Right cardiac atrium (tissue), 5 donors: ENCODE measurements at places on chromosomes 5 and 9. TPM values are rescaled to one million over a fixed set of nuclear protein-coding genes. Genes with fewer than 3 reads are reported as not detected.

Gene GAPT
- total RNA-seq = not detected

Gene ANKRD34B
- total RNA-seq = not detected

Gene ARHGEF37
- 20.6 TPM for total RNA-seq

Gene TRAF1
- total RNA-seq = 4.1 TPM

Gene MARCHF11
- 1.8 TPM for total RNA-seq

Gene CCL28
- total RNA-seq = 2.0 TPM

Gene DMGDH
- total RNA-seq = 4.3 TPM

Gene PLPP6
- total RNA-seq = 3.4 TPM

Gene TUSC1
- 13.1 TPM for total RNA-seq

Gene DIRAS2
- total RNA-seq = not detected
